ENCODE measurements at places on chromosomes 2 and 18.

GRCh38 chr18:63063171-63063570 lies 256.4 kb downstream of the BCL2 start:
- DNase-seq, result no peak

DNA sequence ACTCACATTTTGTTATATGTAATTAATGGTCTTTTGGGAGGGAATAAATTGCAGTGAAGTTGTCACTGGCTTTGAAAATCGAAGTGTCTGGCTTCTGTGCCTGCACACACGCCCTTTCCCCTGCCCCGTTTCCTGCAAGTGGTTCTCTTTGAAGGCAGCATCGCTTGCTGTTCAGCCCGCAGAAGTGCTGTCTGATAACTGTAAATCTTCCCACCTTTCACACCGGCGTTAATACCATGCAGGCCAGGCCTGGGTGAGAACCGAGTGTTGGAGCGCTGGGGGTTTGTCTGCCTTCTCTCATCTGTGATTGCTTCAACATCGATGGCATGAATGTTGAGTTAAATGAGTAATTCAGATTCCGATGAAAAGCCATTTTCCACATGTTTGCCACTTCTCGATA lies 37.9 kb upstream of the RPL31 start:
- DNase-seq, result no peak

DNA sequence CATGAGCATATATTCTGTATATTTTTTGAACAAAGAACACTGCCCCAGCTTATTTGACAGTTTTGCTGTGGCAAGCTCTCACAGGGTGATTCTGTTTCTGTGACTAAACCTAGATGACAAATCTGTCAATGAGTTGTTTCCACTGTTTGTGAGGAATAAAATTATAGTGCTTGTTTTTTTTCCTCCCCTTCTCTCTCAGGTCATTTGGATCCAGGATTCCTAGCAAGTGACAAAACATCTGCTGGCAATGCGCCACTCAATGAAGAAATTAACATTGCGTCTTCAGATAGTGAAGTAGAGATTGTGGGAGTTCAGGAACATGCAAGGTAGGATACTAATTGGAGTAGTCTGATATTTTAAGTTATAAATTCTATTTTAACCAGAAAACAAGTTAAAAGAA lies 149.3 kb downstream of the HAUS1 start:
- DNase-seq, result no peak

DNA sequence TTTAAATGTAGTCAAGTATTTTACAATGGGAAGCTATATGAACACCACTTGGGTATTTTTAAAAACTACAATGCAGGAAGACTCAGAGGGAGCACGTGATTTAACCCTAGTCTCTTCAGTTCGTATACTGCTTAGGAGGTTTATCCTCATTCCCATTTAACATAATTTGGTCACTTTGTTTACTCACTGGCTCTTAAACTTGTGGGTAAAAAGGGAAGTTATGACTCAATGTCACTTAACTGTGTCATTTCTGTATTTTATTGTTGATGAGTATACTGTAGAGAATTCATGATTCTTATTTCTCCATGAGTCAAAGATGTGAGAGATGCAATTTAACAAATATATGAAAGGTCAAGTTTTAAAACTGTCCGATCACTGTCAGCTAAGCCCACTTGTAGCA lies 48.2 kb downstream of the SLC66A3 start:
- no peak for DNase-seq

- no peak for DNase-seq
These were observed 95.3 kb upstream of the ALKAL2 start for GRCh38 chr2:383178-383577.

DNA sequence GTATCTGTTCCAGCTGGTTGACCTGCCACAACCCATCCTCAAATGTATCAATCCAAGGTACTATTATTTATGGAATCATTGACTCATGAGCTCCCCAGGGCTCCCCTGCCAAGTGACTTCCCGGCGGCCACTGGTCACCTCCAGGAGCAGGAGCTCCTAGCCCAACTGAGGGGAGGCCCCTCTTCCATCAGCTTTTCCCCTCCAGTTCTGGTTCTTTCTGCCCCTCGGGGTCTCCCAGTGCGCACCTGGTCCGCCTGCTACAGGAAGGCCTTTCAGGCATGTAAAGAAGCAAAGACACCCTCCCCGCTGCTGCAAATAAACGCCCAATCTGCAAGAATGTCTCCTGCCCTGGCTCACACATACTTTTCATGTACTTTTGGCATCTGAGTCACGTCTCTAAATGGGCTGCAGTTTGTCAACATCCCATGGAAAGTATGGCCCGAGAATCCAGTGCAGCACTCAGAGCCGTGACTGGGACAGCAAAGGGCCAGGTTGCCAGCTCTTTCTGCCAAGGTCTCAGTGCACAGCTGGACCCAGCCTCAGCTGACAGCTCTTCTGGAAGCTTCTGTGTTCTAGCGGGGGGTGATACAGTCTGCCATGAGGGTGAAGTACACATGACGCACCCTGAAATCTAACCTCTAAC lies 41.4 kb downstream of the KLHL29 start:
- no peak for DNase-seq

DNA sequence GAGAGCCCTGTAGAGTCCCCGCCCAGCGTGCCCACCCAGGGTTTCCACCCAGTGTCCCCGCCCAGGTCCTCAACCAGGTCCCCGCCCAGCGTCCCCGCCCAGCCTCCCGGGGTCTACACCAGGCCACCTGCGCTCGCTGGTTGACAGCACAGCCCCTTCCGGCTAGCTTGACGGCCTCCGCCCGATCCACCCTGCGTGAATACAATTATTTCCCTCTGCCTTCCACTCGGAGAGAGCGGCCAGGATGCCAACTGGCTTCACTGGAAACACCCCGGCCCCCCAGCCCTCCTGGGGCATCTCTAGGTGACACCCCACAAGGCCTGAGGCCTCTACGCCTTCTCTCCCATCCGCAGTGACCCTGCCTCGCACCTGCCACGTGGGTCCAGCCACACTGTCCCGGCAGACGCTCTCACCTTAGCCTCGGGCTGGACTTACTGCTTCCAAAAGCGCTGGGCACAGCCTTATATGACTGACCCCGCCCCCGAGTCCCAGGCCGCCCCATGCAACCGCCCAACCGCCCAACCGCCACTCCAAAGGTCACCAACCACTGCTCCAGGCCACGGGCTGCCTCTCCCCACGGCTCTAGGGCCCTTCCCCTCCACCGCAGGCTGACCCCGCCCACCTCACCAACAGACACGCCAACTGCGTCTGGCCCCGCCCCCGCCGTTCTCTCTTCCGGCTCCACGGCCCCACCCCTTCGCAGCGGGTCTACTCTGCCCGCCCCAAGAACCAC lies 188.1 kb downstream of the LAMA1 start:
- no peak for DNase-seq

GRCh38 chr2:102771114-102771513 lies 9.3 kb downstream of the TMEM182 start:
- no peak for DNase-seq

DNA sequence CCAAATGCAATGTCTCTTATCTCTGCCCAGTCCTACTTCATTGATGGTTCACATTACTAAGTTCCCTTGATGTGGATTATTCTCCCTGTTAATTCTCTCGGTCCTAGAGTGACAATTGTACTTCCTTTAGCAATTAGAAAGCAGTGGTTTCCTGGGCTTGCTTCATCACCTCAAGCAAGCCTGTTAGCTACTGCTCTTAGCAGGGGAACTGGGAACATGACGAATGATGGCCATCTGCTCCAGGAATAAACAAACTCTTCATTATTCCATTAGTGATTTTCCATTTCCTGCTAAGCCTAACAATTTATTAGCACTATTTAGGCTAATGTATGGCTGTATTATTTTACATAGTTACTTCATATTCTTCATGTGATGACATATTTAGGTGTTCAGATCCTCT lies 331.8 kb downstream of the MTX2 start:
- no peak for DNase-seq

DNA sequence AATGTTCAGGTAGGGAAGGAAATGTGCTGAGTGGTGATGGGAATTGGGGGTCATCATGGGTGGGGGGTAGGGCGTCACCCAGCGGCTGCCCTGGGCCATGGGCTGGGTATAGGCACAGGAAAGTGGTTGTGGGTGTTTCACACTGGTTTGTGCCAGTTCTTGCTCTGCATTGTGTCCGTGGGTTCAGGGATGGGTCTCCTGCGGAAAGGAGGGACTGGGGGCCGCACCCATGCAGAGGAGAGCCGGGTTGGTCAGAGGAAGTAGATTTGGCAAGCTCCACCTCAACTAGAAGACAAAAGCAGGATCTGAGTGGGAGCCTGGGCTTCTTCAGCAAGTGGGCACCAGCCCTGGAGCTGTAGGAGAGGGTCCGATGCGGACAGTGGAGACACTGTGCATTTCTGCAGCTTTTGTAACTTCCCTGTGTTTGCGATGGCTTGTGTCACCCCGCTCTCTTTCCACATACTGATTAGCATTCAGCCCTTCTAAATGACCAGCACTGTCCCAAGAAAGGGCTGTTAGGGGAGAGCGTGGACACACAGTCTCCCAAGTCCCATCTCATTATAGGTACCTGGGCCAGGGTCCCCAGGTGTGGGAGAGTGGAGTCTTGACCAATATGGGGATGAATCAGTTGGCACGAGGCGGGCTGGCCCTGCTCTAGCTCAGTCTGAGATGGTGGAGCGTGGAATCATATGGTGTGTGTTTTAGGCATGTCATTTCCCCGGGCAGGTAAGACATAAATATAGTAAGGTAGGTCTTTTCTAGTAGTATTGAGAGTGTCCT lies 67.2 kb downstream of the LRRFIP1 start:
- no peak for DNase-seq

- DNase-seq, result no peak
These were observed 37.0 kb downstream of the PIK3C3 start for GRCh38 chr18:41992066-41992465.

DNA sequence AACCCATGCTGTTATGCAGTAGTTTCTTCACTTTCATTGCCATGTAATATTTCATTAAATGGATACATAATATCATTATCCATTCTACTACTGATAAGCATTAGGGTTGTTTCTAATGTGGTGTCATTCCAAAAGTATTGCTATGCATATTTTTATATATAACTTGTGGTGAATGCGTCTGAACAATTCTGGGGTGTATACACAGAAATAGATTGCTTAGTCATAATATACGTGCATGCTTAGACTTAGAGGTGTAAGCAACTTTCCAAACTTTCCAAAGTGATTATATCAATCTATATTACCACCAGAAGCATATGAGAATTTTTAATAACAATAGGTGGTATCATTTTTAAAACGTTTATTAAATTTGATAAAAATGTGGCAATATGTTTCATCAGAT lies 540.9 kb downstream of the DSC3 start:
- DNase-seq, result no peak

- no peak for DNase-seq
These were observed 10.6 kb downstream of the TLK1 start for GRCh38 chr2:171149986-171150693.

- no peak for DNase-seq
These were observed 1050.9 kb upstream of the LRRTM1 start for GRCh38 chr2:81355436-81355835.

GRCh38 chr18:35962320-35962719 lies 10.2 kb upstream of the RMP24 start:
- no peak for DNase-seq

- no peak for DNase-seq
These were observed 24.3 kb upstream of the LTBP1 start for GRCh38 chr2:32922501-32922900.

GRCh38 chr2:99833586-99834201 lies 308.7 kb downstream of the AFF3 start:
- DNase-seq, result no peak

DNA sequence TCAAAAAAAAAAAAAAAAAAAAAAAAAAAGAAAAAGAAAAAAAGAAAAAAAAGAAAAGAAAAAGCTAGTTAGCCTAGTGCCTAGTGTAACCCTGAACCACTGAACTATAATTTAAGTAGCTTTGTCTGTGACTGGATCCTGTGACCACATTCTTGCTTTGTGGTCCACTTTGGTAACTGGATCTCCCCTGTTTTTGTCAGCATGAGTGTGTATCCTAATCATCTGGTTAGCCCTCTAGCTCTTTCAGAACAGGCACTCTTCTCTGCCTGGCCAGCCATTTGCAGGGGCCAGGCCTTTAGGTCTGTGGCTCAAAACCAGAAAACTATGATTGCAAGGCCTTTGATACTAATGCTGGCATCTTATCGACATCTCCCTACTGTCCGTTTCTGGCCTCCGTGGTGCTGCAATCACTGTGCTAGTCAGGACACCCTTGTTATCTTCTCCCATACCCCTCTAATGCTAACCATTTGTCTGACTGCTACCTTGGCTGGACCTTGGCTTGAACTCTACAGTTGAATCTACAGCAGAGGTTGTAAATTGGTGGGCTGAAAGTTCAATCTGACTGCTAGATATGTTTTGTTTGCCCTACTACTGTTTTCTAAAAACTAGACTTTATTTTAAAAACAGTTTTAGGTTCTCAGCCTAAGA lies 40.5 kb downstream of the RBKS start:
- DNase-seq, result no peak

DNA sequence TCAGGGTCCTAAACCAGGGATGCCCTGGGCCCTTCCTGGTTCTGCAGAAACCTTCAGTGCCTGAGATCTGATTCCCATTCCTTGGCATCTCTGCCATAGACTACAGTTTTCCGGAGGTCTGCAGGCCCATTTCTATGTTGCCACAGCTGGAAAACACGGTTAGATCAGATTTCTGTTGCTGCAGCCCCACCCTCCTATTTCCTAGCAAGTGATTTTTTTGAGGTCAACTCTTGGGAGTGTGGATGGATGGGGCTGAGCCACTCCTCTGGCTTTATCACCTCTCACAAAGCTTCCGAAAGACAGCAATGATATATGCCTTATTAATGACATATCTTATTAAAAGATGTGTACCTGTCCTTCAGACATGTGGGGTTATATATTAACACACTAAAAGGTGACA lies 56.3 kb downstream of the ZAP70 start:
- no peak for DNase-seq

DNA sequence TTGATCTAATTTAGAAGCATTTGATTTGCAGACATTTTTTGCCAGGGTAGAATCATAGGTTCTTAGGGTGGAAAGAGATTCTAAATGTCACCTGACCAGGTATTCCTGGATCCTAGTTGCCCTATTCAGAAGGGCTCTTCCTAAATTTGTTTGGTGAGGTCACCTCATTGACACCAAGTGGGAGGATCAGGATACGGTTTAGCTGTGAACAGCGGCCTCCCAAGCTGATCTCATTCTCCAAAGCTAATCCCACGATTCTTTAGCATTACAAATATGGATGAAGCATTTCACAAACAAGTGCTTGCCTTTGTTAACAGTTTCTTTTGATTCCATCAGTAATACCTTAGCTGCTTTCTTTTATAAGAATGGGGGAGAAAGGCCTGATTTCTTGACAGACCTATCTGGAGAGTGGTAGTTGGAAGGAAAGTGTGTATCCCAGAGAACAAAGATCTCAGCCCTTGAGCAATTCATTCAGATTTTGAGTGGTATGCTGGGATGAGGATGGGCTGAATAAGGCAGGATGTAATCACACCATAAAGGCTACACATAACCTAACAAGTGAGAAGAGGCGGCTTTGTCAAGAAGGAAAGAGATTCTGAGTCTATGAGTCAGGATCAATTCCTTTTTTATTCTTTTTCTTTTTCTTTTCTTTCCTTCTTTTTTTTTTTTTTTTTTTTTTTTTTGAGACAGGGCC lies 16.6 kb downstream of the KCTD1 start:
- DNase-seq, result no peak

GRCh38 chr2:54701029-54701428 lies 22.4 kb upstream of the EML6 start:
- no peak for DNase-seq

- DNase-seq, result no peak
These were observed 3.0 kb downstream of the INHBB start for GRCh38 chr2:120348737-120349439.

Data from stimulated activated CD4-positive, alpha-beta T cell treated with anti-CD3 and anti-CD28 coated beads, TNF-alpha, amount 100 ng/mL, for 48 hours (primary cell).